ENCODE measurements at places on chromosomes 4 and X. TPM values are rescaled to one million over a fixed set of nuclear protein-coding genes. Genes with fewer than 3 reads are reported as not detected.

DNA sequence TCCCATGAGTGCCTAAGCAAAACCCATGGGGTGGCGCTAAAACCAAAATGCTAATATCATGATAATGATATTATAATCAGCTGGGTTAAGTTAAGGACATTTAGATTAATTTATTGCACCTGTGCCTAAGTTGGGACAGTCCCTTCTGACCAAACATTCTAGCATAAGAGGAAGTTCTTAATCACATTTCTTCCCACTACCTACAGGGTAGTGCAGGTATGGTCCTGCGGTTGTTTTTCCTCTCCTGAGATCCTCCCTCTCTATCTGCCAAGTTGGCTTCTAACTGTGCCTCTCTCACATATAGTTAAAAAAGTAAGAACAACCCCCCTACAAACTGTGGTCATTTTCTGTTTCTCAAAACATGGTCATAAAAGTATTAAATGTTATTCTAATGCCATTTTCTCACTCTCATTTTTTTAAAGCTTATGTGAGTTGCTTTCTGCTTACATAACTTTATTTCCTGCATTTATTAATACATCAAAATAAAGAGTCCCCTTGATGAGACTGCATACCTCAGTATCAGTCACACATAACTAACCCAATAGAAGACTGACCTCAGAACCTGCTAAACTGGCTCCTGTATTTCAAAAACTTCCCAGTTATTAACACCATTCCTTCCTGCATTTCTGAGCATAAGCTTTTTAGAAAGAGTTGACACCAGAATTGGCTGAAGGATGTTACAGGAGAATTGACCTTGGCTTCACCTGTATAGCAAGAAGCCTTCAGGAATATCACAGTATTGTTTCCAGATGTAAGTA lies 1332.5 kb downstream of the FSTL5 start:
- H3K27me3 ChIP-seq = no peaks in the 10 kb centered on the region
- no peak overlapping the region for H3K27ac ChIP-seq
- no peak overlapping the region for H3K4me3 ChIP-seq
- H3K4me1 ChIP-seq = no peaks in the 10 kb centered on the region

DNA sequence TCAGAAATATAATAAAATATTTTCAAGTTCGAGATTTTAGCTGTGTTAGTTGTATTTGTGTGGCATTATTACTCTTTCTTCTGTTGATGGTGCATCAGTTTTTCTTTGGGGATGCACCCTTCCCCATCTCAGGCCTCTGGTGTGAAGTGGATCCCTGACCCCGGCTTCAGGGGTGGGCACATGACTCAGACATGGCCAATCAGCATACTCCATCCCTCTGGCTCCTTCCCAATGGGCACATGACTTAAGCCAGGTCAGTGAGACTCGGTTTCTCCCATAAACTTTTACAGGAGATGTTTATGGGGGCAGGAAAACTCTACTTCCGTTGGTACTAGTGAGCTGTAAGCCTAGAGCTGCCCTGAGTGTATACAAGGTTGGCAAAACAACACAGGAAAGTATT lies 3.0 kb upstream of the KIT start:
- H3K27me3 ChIP-seq = peaks cover 39% of the 10 kb centered on the region
- DNase-seq = no peak
- H3K27ac ChIP-seq = no peak overlapping the region
- H3K4me3 ChIP-seq = no peak overlapping the region

DNA sequence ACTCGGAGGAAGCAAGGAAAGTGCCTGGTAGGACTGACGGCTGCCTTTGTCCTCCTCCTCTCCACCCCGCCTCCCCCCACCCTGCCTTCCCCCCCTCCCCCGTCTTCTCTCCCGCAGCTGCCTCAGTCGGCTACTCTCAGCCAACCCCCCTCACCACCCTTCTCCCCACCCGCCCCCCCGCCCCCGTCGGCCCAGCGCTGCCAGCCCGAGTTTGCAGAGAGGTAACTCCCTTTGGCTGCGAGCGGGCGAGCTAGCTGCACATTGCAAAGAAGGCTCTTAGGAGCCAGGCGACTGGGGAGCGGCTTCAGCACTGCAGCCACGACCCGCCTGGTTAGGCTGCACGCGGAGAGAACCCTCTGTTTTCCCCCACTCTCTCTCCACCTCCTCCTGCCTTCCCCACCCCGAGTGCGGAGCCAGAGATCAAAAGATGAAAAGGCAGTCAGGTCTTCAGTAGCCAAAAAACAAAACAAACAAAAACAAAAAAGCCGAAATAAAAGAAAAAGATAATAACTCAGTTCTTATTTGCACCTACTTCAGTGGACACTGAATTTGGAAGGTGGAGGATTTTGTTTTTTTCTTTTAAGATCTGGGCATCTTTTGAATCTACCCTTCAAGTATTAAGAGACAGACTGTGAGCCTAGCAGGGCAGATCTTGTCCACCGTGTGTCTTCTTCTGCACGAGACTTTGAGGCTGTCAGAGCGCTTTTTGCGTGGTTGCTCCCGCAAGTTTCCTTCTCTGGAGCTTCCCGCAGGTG lies 637 bp downstream of the AR start:
- H3K36me3 ChIP-seq = no peaks in the 10 kb centered on the region
- no peak for DNase-seq
- peak overlapping the region; percentile 41 for H3K4me3 ChIP-seq
- peaks cover 5% of the 10 kb centered on the region for H3K4me1 ChIP-seq

GRCh38 chr4:88613417-88613875 lies 21.2 kb downstream of the HERC3 start:
- H3K4me3 ChIP-seq = peak overlapping the region; percentile 58
- H3K4me1 ChIP-seq = peaks cover 78% of the 10 kb centered on the region
- DNase-seq = peak; percentile 48
- H3K27ac ChIP-seq = peak overlapping the region; percentile 87
- no peaks in the 10 kb centered on the region for H3K27me3 ChIP-seq

F11 gene
- not detected for total RNA-seq
